ENCODE measurements at places on chromosomes 16 and 17.

- DNase-seq = peak; percentile 63
Observed at GRCh38 chr16:55500530-55501011, 8.3 kb upstream of the LPCAT2 start.

DNA sequence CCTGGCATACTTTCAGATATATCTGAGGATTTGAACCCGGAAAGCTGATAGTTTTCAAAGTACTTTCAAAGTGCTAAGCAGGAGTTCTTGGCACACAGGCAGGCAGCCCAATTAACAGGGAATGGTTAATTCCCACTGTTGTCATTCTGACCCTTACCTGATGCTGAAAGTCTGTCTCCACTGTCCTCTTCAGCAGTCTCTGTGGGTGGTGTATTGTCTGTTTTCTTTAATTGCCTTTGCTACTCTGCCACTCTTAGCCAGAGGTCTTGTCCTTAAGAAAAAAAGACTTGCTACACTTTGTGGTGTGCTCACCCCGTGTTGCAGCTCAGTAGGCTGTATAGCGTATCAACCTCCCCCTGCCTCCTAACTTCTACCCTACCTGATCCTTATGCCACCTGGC, 63.2 kb upstream of the SLC12A3 start:
- no peak for DNase-seq

GRCh38 chr16:76653390-76654026, 376.3 kb downstream of the CNTNAP4 start:
- no peak for DNase-seq

GRCh38 chr17:1110541-1110861, 69.3 kb downstream of the ABR start:
- DNase-seq = no peak

- DNase-seq = no peak
Observed at GRCh38 chr17:17018021-17018441, 24.2 kb upstream of the MPRIP start.

- no peak for DNase-seq
Observed at GRCh38 chr17:3798273-3799180, 2.5 kb downstream of the ITGAE start.
